ENCODE measurements at places on chromosomes 4 and X.

DNA sequence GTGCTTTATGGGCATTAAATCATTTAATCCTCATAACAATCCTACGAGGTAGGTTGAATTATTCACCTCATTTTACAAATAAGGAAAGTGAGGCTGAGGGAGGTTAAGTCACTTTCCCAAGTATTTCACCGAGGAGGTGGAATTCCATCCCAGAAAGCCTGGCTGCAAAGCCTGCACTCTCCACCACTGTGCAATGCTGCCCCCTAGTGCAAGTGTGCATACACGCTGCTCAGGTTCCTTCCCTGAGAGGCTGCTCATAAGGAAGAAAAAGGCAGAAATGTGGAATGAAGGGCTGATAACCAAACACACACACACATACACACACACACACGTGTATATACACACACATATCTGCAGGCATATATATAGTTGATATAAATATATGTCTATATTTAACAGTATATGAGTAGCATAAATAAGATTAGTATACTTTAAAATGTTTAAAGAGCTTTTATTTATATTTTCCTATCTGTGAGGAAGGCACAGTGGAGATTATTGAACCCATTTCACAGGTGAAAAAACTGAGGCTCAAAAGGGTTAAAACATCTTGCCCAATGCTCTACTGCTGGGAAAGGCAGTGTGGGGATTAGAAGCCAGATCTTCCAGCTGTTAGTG, 714.5 kb upstream of the TENM3 start:
- DNase-seq: no peak

- no peak for DNase-seq
These were observed 126.7 kb downstream of the EMCN start for GRCh38 chr4:100391086-100391485.

DNA sequence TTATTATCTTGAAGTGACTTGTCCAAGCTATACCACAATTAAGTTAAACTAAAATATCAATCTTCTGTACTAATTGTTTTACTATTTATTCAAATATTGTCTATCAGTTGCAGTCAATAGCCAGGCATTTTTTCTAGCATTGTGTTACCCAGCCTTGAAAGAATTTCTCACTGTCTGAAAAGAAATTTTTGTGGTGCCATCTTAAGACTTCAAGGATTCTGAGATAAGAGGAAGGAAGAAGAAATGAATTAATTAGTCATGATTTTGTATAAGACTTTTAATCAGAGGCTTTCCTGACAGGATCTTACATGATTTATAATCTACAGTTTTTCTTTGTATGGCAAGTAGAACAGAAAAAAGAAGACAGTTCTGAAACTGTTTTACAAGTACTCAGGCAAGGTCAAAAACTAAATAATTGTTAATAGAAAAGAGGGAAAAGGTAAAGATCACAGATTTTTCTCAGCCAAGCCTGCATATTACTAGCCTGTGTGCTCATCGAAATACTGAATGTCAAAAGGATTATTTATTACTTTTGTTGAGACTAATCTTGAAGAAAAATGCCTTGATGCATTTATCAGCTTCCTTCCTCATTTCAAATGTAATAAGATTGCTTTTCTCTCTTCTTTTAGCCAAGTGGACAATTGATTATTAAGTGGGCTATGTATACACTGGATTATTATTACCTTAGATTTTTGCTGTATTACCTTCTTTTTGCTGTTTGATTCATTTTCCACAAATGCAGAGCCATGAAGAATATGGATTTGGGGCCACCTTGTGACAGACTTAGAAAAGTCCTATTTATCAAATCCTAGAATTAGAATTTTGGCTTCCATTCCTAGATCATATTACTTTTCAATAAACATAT, 53.8 kb downstream of the CXCL1 start:
- no peak for DNase-seq

- DNase-seq: no peak
These were observed 3.7 kb downstream of the SHOX start for GRCh38 chrX:633985-634958.

- no peak for DNase-seq
These were observed 126.0 kb upstream of the RBPJ start for GRCh38 chr4:26194764-26195163.

- no peak for DNase-seq
These were observed 69.6 kb downstream of the KIT start for GRCh38 chr4:54727346-54727745.

GRCh38 chr4:15765391-15765790, 12.7 kb upstream of the CD38 start:
- DNase-seq: no peak

- DNase-seq: no peak
These were observed 16.3 kb upstream of the MBNL3 start for GRCh38 chrX:132505116-132505515.

GRCh38 chr4:168335621-168336020, 17.1 kb upstream of the DDX60 start:
- DNase-seq: no peak

DNA sequence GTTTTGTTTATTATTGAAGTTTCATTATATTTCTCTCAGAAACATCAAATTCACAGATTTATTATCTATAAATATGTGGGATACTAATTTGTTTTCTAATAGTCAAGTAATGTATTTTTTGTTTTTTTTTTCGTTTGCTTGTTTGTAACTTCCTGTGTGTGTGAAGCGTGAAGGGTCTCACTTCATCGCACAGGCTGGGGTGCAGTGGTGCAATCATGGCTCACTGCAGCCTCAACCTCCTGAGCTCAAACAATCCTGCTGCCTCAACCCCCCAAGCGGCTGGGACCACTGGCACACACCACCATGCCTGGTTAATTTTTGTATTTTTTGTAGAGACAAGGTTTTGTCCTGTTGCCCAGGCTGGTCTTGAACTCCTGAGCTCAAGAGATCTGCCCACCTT, 55.1 kb downstream of the SH3RF1 start:
- DNase-seq: no peak

Measured in T follicular helper cell (primary cell).